Effector memory CD8-positive, alpha-beta T cell (primary cell): ENCODE measurements at places on chromosomes 2 and 18.

- DNase-seq = no peak
Observed at GRCh38 chr2:201128933-201129505, 13.1 kb downstream of the CFLAR start.

GRCh38 chr2:197281421-197281820 lies 29.2 kb downstream of the ANKRD44 start:
- DNase-seq = no peak

DNA sequence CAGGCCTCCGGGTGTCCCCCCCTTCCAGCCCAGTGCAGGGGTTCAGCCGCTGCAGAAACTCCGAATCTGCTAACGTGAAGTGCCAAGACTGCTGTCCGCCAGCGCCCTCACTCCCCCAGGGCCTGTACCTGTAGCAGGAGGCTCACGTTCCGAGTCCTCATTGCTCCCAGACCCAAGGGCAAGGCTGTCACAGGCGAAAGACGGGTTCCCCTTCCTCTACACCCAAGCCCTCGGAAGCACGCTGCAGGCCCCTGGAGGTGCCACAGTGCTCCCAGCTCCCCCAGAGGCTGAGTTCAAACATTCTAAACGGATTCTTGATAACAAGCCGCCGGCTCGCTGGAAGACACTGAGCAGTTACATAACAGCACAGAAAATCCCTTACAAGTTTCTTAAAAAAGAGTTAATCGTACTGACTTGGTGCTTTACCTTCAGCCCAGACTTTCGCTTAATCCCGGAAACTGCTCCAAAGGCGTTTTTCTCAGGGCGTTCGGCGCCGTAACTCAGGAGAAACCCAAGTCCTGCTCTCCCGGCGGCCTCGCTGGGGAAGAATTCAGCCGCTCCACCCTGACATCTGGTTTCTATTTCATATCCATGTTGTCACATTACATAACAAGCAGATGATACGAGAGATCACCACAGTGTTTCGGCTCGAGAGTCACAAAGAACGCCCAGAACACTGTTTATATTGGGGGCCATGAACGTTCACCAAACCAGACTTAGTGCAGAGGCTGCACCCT lies 92.0 kb downstream of the HDAC4 start:
- DNase-seq = no peak

DNA sequence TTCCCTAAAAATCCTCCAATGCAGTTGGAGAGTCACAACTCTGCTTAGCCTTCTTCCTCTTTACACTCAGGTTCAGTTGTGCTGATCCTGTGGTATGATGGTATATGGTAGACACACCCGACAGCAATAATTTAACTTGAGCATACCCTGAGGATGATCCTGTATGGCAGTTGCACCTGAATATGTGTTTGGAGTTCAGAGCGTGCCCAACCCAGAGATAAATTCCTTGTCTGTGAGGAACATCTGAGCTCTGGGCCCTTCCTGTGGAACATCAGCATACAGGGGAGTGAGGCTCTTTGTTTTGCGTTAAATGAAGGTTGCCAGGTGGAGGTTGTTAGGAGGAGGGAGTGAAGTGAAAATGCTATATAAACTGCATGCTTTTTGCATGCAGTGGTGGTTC lies 187.7 kb downstream of the MYO3B start:
- DNase-seq = no peak

GRCh38 chr18:47997338-47997780 lies 66.9 kb upstream of the SMAD2 start:
- DNase-seq = no peak

DNA sequence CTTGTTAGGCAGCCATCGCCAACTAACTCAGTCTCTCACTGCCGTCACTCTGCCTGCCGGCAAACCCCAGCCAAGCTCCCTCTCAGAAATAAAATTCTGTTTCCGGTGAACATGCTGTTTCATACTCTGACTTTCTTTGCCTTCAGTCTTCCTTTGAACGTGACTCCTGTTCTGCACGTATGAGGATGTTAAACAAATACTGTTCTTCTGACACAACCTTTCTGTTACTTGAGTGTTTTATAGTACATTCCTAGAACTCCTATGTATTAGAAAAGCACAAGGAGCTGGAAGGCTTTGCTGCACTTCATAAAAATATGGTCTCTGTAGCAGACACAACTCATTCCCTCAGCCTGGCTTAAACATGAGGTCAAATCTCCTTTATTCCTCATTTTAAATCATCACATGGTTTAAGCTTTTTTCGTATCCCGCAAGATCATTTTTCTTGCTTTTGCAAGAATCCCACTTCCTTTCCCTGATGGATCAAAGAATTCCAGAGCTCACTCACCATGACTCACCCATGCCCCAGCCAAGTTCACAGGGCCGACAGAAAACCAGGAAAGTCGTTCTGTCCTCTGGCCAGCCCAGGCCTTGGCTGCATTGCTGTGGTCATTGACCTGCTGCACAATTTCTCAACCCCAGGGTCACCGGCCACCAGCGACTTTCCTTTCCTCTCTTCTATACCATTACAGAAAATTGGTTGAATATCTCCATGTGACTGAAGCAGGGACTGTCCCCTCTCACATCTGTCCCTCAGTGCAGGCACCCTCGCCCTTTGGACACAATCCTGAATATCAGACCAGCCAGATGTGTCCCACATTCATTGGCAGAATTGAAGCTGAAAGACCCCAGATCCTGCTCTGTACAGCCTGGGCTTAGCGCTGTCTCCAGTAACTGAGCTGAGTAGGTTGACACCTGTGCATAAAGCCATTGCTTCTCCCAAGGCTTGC lies 183.1 kb upstream of the ARL4C start:
- DNase-seq = no peak
